ENCODE measurements at places on chromosomes 12 and 14. TPM values are rescaled to one million over a fixed set of nuclear protein-coding genes. Genes with fewer than 3 reads are reported as not detected.

- no peak for DNase-seq
Measured at GRCh38 chr14:31968107-31968810, 108.8 kb upstream of the ARHGAP5 start.

DNA sequence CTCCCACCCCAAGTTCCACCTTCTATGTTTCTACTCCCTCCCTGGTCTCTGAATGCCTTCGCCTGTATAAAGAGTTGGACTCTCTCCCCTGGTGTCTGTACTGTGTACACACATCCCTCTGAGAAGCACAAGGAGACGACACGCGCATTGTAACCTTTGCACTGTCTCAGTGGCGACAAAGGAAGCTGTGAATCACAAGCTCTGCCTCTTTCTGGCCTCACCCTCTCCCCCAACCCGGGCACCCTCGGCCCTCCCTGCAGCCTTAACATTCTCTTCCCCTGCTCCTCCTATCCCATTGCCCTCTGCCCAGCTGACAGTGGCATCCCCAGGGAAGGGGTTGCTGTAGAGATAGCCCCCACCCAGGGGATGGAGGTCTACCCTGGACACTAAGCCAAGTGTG, 2.5 kb upstream of the SMARCD1 start:
- no peak for DNase-seq

- DNase-seq = no peak
Measured at GRCh38 chr12:105911966-105912365, 226.8 kb downstream of the NUAK1 start.

DNA sequence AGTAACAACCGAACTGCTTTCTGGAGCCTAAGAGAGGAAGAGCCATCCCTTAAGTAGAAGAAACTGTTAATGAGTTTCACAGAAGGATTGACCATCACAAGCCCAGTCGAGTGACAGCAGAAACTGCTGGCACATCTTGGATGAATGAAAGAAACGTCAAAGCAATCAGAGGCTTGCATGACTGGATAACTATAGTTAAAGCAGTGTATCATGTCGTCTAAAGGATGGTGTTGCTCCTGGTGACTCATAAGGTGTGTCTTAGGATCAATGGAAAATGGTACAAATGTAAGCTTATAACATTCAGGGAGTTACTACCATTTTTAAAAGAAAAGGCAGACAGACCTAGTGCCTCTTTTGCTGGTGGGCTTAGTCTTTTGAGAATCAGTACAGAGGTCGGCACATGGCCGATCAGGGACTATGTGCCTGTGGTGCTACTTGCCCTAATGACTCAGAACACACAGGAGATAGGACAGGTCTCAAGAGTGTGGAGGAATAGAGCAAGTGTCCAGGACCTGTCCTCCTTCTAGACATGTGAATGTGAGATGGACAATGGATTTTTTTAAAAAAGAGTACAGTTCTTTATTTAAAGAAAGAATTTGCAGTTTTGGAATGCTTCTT, 55.7 kb downstream of the TMX1 start:
- DNase-seq = no peak

DNA sequence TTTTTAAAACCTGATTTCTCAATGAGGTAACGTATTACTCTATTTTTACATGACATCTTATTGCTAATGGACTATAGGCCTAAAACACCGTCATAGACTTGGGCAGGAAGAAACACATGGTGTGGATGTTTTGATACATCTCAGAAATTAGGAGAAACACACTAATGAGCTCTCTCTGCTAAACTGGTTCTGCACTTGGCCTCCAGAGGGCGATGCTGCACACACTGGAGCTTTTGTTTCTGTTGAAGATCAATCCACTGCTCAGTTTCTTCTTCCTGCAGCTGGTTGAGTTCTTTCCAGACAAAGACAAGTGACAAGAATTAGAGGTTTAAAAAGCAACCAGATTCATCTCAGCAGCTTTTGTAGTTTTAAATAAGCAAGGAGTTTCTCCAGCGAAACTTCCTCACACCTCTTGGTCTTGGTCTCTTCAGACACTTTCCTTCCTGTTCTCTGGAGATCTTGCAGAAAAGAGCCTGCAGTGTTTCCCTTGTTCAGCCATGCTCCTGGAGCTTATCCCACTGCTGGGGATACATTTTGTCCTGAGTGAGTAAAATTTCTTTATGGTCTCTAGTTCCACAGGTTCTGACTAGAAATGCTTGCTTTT, 178.5 kb upstream of the OR4E1 start:
- peak; percentile 45 for DNase-seq

BTBD7 gene
- 24.7 TPM for total RNA-seq

CSRP2 gene
- total RNA-seq = 7.8 TPM

ZFP36L1 gene
- 84.9 TPM for total RNA-seq

DNA sequence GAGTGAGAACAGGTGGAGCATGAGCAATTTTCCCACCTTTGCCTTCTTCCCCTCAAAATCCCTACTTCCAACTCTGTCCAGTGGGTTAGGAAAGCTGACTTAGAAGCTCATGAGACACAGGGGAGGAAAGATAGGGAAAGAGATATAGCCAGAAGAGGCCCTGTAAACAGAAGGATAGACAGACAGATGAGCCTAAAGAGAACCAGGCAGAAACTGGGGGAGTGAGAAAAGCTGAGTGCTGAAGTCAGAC, 5.0 kb downstream of the AJUBA start:
- no peak for DNase-seq

PAH gene
- 0.51 TPM for total RNA-seq

BATF gene
- total RNA-seq = not detected

- DNase-seq = no peak
Measured at GRCh38 chr14:85336817-85337216, 193.1 kb upstream of the FLRT2 start.

EML1 gene
- total RNA-seq = 35.3 TPM

DNA sequence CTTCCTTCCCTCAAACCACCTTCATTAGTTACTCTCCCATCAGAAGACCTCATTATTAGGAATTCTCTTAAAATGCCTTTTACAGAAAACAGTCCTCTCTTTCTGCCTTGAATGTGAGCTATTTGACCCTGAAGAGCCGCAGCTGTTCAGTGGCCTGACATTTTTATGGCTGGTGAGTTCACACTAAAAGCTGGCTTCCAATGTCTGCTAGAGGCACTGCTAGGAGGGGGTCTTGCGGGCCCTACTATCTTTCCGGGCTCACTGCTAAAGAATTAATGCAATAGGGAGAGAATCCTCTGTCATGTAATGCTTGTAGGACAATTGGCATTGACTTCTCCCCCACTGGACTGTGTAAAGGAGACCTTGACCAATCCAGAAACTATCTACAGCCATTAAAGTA, 87.7 kb downstream of the GPR135 start:
- DNase-seq = no peak

DNA sequence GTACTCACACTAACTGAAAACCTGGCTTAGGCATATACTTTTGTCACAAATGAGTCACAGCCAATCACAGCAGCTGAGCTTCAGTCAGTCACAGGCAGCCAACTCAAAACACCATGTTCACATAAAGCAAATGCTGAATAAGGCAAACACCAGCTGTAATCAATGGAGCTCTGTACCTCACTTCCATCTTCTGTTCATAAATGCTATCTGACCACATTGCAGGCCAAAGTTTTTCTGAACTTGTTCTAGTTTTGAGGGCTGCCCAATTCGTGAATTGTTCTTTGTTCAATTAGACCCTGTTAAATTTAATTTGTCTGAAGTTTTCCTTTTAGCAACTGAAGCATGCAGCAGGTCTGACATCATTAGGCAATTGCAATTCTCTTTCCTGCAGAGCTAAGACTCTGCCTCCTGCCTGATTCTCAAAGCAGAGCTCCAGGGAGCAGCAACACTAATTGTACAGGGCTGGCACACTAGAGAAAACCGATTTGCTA, 129.9 kb downstream of the WIF1 start:
- DNase-seq = no peak

LPAR5 gene
- total RNA-seq = not detected

DNA sequence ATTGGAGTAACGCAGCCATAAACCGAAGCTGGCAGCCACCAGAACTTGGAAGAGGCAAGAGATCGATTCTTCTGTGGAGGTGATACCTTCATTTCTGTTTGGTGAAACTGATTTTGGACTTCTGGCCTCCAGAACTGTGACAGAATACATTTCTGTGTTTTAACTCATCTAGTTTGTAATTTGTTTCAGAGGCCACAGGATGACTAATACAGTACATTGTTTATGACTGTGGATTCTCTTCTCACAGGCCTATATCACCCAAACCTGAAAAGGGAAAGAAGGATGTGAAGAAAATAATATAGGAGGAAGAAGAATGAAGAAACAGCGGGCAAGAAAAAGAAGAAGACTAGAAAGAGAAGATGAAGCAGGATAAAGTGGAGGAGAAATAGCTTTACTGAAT, 263.8 kb upstream of the DIO2 start:
- DNase-seq = no peak

GRCh38 chr12:19867151-19867550, 427.9 kb downstream of the AEBP2 start:
- no peak for DNase-seq

GRCh38 chr12:1507308-1507707, 87.1 kb downstream of the FBXL14 start:
- no peak for DNase-seq

KRT3 gene
- not detected for total RNA-seq

GRCh38 chr14:79841433-79841832, 369.9 kb downstream of the DIO2 start:
- DNase-seq = no peak

Data from Panc1 (cell line).